ENCODE measurements at places on chromosomes 6 and 20.
A peak's percentile ranks its signal among the peaks of the same experiment; 100 is the strongest.

DNA sequence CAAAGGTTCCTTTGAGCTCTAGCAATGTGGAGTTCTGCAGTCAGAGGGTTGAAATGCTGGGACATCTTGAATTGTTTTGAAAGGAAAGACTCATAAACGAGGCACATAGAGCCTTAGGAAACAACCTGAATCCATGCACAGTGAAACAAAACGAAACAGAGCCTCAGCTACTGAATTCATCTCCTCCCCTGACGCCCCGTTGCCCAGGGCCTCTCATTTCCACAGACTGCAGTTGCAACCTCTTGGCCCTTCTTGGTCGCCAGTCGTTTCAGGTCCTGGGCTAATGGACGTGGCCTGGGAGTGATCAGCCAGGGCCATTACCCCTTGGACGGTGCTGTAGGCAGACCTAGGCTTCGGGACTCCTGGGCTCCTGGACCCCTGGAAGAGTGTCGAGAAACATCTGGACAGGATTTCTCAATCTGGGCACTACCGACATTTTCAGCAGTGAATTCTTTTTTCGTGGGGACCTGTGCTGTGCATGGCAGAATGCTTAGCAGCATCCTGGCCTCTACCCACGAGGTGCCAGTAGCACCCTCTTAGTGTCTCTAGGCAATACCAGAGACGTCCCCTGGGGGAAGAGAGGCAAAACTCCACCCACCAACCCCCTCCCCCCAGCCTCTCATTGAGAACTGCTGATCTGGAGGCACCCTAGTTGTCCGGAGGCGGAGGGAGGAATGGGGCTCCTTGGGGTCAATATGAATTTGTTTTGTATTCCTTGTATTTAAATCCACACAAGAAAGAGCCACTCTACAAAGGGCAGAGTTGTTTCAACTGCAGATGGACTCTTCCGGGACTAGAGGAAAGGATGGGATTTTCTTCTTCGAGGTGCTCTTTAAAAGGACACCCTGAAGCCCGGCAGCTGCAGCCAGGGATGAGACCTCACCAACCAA lies 50.2 kb downstream of the TMEM242 start:
- peak overlapping the region; percentile 98 for H3K27ac ChIP-seq
- H3K27me3 ChIP-seq, result no peaks in the 10 kb centered on the region
- H3K4me3 ChIP-seq, result no peak overlapping the region
- peaks cover 14% of the 10 kb centered on the region for H3K4me1 ChIP-seq
- DNase-seq, result peak; percentile 65
- H3K36me3 ChIP-seq, result no peaks in the 10 kb centered on the region

GRCh38 chr6:145953200-145953599 lies 11.0 kb downstream of the SHPRH start:
- H3K4me3 ChIP-seq, result no peak overlapping the region
- no peaks in the 10 kb centered on the region for H3K27me3 ChIP-seq
- H3K27ac ChIP-seq, result no peak overlapping the region
- H3K4me1 ChIP-seq, result peaks cover 2% of the 10 kb centered on the region
- peaks cover 14% of the 10 kb centered on the region for H3K36me3 ChIP-seq

DNA sequence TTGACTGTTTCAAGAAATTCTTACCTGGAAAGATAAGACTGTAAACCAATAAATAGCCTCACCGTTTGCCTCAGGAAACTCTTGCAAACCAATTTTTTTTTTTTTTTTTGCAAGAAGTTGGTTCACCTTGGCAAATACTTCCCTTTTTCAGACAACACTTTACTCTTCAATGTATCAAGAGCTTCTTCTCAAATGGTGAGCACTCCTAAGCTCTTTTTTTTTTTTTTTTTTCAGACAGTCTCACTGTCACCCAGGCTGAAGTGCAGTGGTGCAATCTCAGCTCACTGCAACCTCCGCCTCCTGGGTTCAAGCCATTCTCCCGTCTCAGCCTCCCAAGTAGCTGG lies 22.7 kb upstream of the SNTA1 start:
- no peaks in the 10 kb centered on the region for H3K27me3 ChIP-seq
- no peaks in the 10 kb centered on the region for H3K36me3 ChIP-seq

GRCh38 chr20:53677447-53678314 lies 84.0 kb upstream of the ZNF217 start:
- H3K4me1 ChIP-seq, result peaks cover 4% of the 10 kb centered on the region
- no peaks in the 10 kb centered on the region for H3K36me3 ChIP-seq
- H3K27ac ChIP-seq, result no peak overlapping the region

DNA sequence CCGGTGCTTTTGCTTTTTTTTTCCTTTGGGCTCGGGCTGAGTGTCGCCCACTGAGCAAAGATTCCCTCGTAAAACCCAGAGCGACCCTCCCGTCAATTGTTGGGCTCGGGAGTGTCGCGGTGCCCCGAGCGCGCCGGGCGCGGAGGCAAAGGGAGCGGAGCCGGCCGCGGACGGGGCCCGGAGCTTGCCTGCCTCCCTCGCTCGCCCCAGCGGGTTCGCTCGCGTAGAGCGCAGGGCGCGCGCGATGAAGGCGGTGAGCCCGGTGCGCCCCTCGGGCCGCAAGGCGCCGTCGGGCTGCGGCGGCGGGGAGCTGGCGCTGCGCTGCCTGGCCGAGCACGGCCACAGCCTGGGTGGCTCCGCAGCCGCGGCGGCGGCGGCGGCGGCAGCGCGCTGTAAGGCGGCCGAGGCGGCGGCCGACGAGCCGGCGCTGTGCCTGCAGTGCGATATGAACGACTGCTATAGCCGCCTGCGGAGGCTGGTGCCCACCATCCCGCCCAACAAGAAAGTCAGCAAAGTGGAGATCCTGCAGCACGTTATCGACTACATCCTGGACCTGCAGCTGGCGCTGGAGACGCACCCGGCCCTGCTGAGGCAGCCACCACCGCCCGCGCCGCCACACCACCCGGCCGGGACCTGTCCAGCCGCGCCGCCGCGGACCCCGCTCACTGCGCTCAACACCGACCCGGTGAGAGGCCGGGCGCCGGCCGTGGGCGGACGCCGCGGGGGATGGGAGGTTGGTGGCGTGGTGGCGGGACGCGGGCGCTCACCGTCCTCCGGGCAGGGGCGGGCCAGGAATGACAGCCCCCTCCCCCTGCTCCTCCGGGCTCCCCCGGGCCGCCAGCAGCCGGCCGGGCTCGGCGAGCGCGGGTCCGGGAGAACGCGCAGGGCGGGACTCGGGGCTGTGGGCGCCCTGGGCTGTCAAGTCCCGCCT lies 606 bp downstream of the ID4 start:
- DNase-seq, result peak; percentile 70
- peak overlapping the region; percentile 96 for H3K27ac ChIP-seq
- peaks cover 5% of the 10 kb centered on the region for H3K4me1 ChIP-seq

DNA sequence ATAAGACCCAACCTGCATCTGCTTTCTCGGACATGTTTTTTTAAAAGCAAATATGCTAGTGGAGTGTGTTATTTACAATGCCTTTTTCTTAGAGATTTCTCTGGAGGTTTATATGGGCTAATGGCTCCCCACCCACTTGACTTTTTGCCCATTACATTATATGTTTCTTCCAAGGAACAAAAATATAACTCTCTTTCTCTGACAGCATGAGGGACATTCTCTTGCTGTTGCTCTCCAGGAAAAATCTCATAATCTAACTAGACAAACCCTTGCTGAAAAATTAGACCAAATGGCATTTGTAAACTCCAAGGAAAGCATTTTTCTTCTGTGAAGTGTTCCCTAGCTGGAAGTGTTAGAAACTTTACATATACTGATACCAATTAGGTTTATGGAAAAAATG lies 213.7 kb downstream of the PRL start:
- no peak for DNase-seq
- peaks cover 2% of the 10 kb centered on the region for H3K4me1 ChIP-seq
- H3K27ac ChIP-seq, result no peak overlapping the region
- no peak overlapping the region for H3K4me3 ChIP-seq
- H3K36me3 ChIP-seq, result no peaks in the 10 kb centered on the region

DNA sequence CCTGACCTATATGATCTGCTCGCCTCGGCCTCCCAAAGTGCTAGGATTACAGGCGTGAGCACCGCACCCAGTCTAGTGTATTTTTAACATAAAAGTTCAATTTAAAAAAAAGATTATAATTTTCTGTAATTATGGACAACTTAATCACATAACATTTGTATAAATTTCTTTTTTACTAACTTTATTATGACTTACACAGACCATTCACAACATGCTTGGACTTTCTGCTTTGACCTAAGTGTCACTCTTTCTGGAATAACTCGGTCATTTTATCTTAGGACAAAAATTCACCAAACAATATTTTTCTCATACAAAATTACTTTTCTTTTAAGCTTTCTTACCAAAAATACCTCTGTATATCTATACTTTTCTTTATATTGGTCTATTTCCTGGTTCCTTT lies 15.4 kb upstream of the IL22RA2 start:
- no peak overlapping the region for H3K27ac ChIP-seq
- H3K36me3 ChIP-seq, result no peaks in the 10 kb centered on the region
- no peaks in the 10 kb centered on the region for H3K27me3 ChIP-seq

DNA sequence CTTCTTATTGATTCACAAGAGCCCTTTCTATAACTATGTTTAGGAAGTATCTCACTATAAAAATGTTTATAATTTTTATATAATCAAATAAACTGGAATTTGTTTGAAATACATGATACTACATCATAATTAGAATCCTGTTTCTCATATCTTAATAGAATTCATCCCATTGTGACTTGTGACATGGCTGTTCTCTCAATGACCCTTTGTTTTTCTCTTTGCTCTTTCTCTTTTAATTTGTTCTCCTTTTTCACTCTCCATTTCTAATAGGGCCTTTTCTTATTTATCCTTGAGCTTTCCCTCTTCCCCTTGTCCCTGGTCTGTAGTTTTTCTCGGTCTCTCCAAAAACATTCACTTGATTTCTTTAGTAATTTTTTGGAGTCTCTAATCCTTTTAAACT lies 111.3 kb downstream of the ADGRB3 start:
- H3K4me3 ChIP-seq, result no peak overlapping the region
- H3K4me1 ChIP-seq, result no peaks in the 10 kb centered on the region
- DNase-seq, result no peak
- no peak overlapping the region for H3K27ac ChIP-seq
- H3K36me3 ChIP-seq, result no peaks in the 10 kb centered on the region

DNA sequence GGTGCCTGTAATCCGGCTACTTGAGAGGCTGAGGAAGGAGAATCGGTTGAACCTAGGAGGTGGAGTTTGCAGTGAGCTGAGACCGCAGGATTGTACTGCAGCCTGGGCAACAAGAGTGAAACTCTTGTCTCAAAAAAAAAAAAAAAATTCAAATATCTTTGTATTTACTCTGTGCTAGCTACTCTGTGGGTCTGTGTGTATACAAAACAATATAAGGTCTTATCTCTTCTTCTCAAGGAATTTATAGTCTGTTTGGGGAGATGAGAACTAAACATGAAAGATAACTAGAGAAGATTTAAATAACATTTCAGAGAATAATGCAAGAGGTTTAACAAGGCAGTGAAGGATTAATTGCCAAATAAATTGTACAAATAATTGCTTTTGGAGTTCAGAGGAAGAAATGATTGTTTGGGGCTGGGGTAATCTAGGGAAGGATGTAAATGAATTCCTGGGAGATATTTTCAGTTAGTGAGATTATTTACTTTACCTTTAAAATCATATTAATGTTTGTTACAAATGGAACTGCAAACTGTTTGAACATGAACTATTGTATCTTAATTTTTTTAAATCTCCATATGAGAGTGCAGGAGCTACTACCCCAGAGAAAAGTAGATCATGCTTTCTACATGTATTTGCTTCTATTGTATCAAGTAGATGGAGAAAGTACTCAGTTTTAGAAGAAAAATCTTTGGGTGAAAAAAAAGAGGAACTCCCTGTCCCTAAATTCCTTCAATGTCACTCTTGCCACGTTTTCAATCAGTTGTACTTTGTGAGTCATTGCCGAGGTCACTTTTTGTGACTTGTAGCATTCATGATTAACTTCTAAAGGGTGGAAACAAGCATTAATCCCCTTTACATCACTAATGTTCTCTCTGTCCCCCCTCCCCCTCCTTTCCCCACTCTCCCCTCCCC lies 39.0 kb downstream of the NCOA3 start:
- no peaks in the 10 kb centered on the region for H3K36me3 ChIP-seq
- H3K27me3 ChIP-seq, result no peaks in the 10 kb centered on the region
- no peaks in the 10 kb centered on the region for H3K4me1 ChIP-seq
- no peak overlapping the region for H3K4me3 ChIP-seq

DNA sequence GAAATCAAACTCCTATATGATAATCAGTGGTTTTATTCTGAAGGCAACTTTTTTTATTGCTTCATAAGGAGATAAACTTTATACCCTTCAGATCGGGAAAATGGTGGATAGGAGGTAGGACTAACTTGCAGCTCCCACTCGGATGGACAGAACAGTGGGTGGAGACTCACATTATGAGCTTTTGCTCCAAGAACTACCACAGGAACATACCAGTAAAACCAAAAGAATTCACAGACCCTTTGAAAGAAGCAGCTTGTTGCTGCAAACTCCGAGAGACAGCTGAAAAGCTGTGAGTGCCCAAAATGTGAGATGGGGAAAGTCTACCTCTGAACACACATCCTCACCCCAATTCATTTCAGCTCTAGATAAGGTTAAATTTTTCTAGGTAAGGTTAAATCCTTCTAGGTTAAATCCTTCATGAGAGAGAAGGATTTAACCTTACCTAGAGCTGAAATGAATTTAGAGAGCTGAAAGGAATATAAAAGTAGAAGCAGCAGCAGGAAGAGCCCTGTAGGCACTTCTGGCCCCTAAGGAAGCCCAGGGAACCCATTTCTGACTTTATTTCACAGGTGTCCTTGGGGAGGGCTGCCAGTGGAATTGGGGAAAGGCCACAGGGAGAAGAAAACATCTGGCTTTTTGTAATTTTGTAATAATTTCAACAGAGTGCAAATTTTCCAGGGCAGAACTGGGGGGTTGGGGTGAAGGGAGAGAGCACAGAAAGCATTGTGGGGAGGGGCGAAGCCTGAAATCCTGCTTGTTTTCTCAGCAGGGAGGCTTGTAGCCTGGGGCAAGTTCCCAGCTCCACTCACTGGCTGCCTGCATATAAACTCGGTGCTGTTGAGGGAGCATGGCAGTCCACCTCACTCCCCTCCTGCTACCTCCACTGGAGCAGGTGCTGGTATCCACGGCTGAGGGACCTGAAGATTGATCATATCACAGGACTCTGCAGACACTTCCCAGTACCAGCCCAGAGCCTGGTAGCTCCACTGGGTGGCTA lies 65.9 kb upstream of the HCRTR2 start:
- no peaks in the 10 kb centered on the region for H3K27me3 ChIP-seq
- no peak overlapping the region for H3K4me3 ChIP-seq
- no peaks in the 10 kb centered on the region for H3K36me3 ChIP-seq
- no peaks in the 10 kb centered on the region for H3K4me1 ChIP-seq
- DNase-seq, result no peak

- no peak for DNase-seq
- H3K36me3 ChIP-seq, result peaks cover 50% of the 10 kb centered on the region
- H3K27me3 ChIP-seq, result no peaks in the 10 kb centered on the region
- no peak overlapping the region for H3K4me3 ChIP-seq
- H3K27ac ChIP-seq, result no peak overlapping the region
Observed at GRCh38 chr6:24506814-24507520, 12.2 kb downstream of the ALDH5A1 start.
